A549 treated with RU486 at 1 μM for 4 hours (cell line): ENCODE measurements at places on chromosomes 6 and 20. TPM values are rescaled to one million over a fixed set of nuclear protein-coding genes. Genes with fewer than 3 reads are reported as not detected.

Gene DOK5
- total RNA-seq = not detected in 5 replicates

Gene TNNC2
- total RNA-seq = 0.22 to 0.48 TPM (median 0.31 TPM) in 3 of 5 replicates, not detected in the others

Gene CRIP3
- total RNA-seq = 0.42 to 1.0 TPM (median 0.66 TPM) in 5 replicates

Gene PTCHD4
- 0.03 to 0.15 TPM (median 0.08 TPM) in 4 of 5 replicates, not detected in the other for total RNA-seq

Gene EBF4
- 2.4 to 3.0 TPM (median 2.7 TPM) in 5 replicates for total RNA-seq

Gene CAP2
- 12.2 to 15.0 TPM (median 12.9 TPM) in 5 replicates for total RNA-seq

Gene UBE2C
- 226 to 288 TPM (median 250 TPM) in 5 replicates for total RNA-seq

Gene CEP162
- 1.1 to 2.0 TPM (median 1.9 TPM) in 5 replicates for total RNA-seq

Gene BEND6
- 0.53 to 1.6 TPM (median 0.88 TPM) in 5 replicates for total RNA-seq

Gene DEFB125
- total RNA-seq = not detected in 5 replicates

Gene GSTA3
- total RNA-seq = not detected in 5 replicates

Gene PLTP
- total RNA-seq = 1.3 to 2.3 TPM (median 2.0 TPM) in 5 replicates

Gene HLA-DMB
- total RNA-seq = 1.2 to 2.3 TPM (median 2.2 TPM) in 5 replicates

Gene MDC1
- total RNA-seq = 14.2 to 22.0 TPM (median 16.7 TPM) in 5 replicates

Gene SHLD1
- total RNA-seq = 6.1 to 8.1 TPM (median 7.7 TPM) in 5 replicates

Gene COL19A1
- not detected in 5 replicates for total RNA-seq

Gene CDH26
- total RNA-seq = 0.10 to 0.53 TPM (median 0.23 TPM) in 4 of 5 replicates, not detected in the other

Gene MYLK2
- 0.37 to 0.86 TPM (median 0.46 TPM) in 5 replicates for total RNA-seq

Gene SAMD5
- total RNA-seq = 0.41 to 0.73 TPM (median 0.66 TPM) in 5 replicates

Gene NMBR
- total RNA-seq = not detected in 5 replicates

Gene XKR7
- 0.01 TPM in 1 of 5 replicates, not detected in the others for total RNA-seq

Gene SUMO4
- total RNA-seq = not detected in 5 replicates

Gene ARID1B
- 12.5 to 15.7 TPM (median 15.0 TPM) in 5 replicates for total RNA-seq

Gene ADGRG6
- 22.6 to 55.5 TPM (median 50.3 TPM) in 5 replicates for total RNA-seq

Gene SPDEF
- total RNA-seq = 1.4 to 2.7 TPM (median 2.2 TPM) in 5 replicates

Gene LHFPL5
- 0.05 TPM in 1 of 5 replicates, not detected in the others for total RNA-seq

Gene SLC17A9
- total RNA-seq = 0.02 to 0.43 TPM (median 0.25 TPM) in 3 of 5 replicates, not detected in the others

Gene FAM83D
- total RNA-seq = 57.5 to 78.2 TPM (median 64.8 TPM) in 5 replicates

Gene GTSF1L
- not detected in 5 replicates for total RNA-seq

Gene PTK7
- total RNA-seq = 4.1 to 5.1 TPM (median 4.4 TPM) in 5 replicates

Gene ULBP1
- total RNA-seq = 0.64 to 1.3 TPM (median 0.80 TPM) in 5 replicates

Gene DAAM2
- total RNA-seq = not detected in 5 replicates

Gene HLA-G
- total RNA-seq = 0.13 TPM in 1 of 5 replicates, not detected in the others

Gene PPP1R3G
- total RNA-seq = 1.2 to 2.0 TPM (median 1.6 TPM) in 5 replicates
